ENCODE measurements at places on chromosomes 16 and 17.

GRCh38 chr17:59844884-59845594, 47.7 kb downstream of the TUBD1 start:
- no peak for DNase-seq

- DNase-seq: no peak
Observed at GRCh38 chr17:50594892-50595291, 34.4 kb downstream of the CACNA1G start.

GRCh38 chr17:31518478-31518877, 127.0 kb downstream of the RAB11FIP4 start:
- no peak for DNase-seq

GRCh38 chr17:1997289-1997926, 27.7 kb downstream of the RTN4RL1 start:
- no peak for DNase-seq

GRCh38 chr16:88967830-88968588, 9.0 kb downstream of the CBFA2T3 start:
- DNase-seq: no peak

DNA sequence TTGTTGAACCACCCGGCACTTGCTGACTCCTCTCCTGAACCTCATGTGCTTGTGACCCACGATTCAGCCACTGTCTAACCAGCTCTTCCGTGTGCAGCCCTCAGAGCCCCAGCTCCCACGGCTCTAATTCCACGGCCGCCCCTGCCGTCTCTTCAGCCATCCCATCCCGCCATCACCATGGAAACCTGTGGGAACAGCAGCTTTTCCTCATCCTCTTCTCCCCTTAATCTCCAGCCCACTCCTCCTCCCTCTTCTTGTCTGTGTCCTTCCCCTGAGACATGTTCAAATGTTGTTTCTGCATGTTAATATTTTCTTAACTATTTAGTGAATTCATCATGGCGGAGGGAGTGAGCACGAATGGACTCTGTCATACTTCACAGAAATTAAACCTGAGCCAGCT, 285.2 kb downstream of the CDH13 start:
- no peak for DNase-seq

GRCh38 chr17:50026837-50027171, 29.1 kb upstream of the ITGA3 start:
- peak; percentile 81 for DNase-seq

DNA sequence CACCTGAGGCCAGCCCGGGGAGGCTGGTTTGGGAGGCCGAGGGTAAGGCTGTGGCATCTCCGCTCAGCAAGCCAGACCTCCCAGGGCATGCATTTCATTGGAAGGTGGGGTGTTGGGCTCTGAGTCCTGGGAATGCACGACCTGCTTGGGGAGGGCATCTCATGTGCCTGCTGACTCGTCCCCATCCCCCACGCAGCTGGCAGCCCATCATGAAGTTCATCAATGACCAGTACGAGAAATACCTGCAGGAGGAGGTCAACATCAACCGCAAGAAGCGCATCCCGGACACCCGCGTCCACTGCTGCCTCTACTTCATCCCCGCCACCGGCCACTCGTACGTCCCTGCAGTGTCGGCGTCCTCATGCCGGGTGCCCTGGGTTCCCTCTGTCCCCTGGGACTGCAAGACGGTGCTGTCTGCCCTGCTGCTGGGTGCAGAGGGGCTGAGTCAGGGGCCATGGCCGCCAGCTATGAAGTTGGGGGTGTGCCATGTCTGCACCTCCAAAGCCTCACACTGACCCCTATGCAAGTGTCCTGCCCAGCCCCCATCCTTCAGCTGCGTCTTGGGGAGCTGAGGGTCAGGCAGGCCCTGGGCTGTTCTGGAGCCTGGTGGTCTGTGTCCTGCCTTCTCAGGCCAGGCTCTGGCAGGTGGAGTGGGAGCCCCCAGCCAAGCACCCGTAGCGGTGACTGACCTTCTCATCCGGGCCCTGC, 347.9 kb downstream of the SEC14L1 start:
- no peak for DNase-seq

DNA sequence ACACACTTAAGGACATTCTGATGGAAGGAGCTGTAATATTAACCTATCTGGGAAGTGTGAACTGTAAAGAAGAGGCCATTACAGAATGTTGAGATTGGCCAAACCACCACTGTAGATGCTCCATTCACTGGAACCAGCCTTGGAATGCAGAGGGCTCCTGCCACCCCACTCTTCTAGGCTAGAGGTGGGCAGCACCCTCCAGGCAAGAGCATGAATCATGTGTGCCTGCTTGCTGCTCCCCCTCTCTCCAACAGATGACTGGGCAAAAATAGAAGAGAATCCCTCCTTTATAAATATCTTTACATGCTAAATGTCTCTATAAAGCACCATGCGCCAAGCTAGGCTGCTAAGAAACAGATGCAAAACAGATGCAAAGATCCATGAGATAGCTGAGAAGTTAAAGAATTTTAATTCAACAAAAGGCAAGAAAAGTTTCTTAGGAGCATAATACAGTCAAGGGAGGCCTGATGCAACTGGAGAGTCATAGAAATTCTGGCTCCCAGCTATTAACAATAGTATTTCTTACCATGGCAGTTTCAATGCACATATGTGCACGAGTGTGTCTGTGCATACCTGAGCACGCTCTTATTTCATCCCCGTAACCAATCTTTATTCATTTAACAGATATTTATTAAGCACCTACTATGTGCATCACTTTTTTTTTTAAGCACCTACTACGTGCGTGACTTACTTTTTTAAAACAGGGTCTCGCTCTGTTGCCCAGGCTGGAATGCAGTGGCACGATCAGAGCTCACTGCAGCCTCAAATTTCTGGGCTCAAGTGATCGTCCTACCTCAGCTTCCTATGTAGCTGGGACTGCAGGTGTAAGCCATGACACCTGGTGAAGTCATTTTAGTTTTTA, 53.6 kb downstream of the GRIN2A start:
- DNase-seq: no peak

GRCh38 chr17:1179818-1180742, at the start of gene ABR:
Gene ABR, minus strand, starts transcription at chr17:1179981. Its CDS starts 254 bp downstream, at chr17:1179727.
- peak; percentile 59 for DNase-seq

- DNase-seq: no peak
Observed at GRCh38 chr16:56861092-56861610, 3.9 kb upstream of the SLC12A3 start.

DNA sequence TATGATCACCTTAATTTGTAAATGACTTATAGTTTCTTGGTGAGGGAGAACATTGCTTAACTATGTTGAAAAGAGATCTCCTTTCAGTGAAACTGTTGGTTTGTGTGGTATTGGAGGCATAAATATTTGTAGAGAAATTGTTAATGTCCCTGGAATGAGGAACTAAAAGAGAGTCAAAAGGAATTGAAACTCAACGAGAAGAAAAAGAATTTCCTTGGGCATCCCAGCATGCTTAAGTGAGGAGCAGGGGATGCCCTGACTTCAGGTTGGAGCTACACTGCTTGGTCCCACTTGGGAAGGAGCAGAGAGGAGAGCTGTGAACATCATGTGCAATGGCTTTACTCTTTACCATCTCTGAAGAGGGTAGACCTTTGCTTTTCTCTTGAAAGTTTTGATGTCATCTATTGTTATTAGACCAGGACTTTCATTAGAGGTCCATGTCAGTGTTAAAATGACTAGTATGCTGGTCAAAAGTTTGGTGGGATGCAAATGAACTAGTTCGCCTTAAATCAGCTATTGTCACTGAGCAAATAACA, 21.7 kb downstream of the KRT23 start:
- DNase-seq: no peak

- DNase-seq: no peak
Observed at GRCh38 chr16:72940886-72941285, 107.0 kb downstream of the ZFHX3 start.

DNA sequence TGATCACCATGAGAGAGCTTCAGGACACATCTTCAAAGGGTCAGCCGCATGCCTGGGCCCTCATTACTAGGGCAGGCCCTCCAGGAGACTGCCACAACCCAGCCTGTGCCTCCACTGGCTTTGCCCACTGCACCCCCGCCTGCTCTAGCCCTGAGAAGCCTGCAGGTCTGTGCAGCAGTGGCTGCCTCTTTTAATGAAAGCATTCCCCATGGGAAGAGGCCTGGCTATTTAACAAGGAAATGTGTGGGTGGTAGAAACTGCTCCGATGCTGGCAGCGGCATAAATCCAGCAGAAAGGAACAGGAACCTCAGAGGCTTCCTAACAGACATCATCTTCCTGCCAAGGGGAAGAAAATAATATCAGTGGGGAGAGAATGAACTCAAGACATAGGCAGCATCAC, 375 bp upstream of the KRT32 start:
- no peak for DNase-seq

- DNase-seq: no peak
Observed at GRCh38 chr17:41296846-41297245, 5.8 kb downstream of the KRTAP29-1 start.

GRCh38 chr17:19370493-19370960, 7.8 kb upstream of the MAPK7 start:
- no peak for DNase-seq

DNA sequence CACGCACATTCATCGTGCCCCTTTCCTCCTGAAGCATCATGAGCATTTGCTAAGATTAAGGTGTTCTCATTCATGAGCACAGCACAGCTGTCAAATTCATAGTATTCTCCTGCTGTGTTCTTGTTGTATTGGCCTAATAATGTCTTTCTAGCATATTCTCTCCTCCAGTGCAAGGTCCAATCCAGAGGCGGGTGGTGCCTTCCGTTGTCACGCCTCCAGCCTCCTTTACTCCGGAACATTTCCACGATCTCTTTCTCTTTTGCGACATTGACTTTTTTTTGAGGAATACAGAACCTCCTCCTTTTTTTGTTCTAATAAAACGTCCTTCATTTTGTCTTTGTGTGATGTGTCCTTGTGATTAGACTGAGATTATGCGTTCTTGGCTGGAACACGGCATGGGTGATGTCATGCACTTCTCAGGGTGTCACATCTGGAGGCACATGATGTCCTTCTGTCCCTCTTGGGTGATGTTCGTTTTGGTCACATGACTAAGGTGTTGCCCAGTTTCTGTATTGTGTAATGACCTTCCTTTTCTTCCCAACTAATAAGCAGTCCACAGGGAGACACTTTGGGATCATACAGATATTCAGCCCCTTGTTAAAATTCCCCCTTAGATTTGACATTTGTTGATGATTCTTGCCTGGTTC, 66.3 kb downstream of the CLEC16A start:
- DNase-seq: no peak

DNA sequence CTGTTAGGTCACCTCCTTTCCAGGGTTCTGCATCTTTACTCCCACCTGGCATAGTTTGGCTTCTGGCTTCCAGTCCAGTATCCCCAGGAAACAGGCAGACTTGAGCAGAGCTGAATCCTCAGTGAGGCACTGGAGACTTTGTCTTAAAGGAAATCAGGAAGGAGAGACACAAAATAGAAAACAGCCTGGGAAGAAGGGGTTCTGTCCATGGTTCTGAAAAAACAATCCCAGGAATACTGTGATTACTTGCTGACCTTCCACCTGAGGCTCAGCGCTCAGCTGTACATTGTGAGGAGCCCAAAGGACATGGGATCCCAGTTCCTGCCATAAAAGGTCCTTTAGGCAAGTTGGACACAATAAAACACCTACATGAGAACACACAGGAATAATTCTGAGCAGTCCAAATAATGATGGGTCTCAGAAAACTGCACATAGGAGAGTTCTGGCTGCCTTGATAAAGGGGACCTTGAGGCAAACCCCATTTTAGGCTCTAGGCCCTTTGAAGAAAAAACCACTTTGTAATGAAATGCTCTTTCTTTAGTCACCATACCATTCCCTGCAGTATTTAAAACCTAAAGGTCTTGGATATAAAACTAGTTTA, 81.4 kb upstream of the CRHR1 start:
- no peak for DNase-seq

DNA sequence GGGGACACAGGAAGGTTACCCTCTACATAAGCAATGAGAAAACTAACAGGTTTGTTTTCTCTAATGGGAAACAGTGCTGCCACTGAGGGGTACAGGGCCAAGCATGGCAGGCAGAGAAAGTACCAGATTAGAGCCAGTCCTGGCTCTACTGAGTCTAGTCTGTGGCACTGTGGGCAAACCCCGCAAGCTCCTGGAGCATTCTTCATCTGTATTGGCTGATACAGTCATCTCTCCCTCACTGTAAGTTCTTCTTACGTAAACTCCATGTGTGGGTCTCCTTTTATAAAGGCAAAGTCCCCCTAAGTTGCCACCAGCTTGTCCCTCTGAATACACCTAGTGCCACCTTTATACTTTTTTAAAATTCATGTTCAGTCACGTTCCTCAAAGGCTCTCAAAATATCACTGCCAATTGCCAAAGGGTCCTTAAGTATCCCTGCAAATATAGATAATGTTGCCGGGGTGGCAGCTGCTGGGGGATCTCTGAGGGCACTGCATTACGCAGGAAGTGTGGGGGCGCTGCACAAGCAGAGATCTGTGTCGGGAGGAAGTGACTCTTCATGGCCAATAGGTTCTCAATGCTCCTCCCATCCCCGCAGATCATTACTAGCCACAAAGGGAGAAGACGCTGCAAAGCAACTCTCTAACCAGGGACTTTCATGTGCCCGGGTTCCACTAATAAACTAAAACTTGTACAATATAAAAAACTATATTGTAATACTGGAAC, 18.8 kb downstream of the XPO6 start:
- peak; percentile 71 for DNase-seq

GRCh38 chr17:82536512-82537201, 17.1 kb downstream of the FOXK2 start:
- DNase-seq: no peak

GRCh38 chr16:83438326-83438725, 369.5 kb upstream of the HSBP1 start:
- no peak for DNase-seq

DNA sequence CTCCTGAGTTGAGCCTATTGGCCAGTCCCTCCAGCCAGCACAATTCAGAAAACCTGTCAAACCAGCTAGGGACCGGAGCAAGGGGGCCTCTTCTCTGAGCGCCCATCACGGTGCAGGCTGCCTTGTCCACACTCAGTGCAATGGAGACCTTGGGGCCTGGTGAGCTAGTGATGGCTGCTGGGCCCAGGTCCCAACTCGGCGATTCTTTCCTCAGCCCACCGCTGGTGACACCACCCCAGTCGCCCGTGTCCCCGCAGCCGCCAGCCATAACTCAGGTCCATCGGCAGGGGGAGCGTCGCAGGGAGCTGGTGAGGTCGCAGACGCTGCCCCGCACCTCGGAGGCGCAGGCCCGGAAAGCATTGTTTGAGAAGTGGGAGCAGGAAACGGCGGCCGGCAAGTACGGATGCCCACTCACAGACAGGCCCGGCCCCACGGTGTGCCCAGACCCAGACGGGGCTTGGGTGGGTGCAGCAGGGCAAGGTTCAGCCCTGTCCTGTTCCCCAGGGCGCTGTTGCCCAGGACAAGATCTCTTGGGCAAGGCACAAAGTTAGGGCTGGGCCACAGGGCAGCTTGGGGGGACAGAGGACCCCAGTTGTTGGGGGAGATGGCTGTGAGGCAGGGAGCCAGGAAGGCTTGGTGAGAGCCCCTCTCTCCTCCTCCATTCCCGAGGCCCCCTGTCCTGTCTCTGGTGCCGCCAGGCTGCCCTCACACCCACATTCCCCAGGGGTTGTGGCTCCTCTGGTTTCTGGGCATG, 10.8 kb downstream of the SMTNL2 start:
- peak; percentile 26 for DNase-seq
